ENCODE measurements at places on chromosomes 4 and X.

GRCh38 chr4:62717154-62717553, 1517.0 kb downstream of the ADGRL3 start:
- DNase-seq: no peak

DNA sequence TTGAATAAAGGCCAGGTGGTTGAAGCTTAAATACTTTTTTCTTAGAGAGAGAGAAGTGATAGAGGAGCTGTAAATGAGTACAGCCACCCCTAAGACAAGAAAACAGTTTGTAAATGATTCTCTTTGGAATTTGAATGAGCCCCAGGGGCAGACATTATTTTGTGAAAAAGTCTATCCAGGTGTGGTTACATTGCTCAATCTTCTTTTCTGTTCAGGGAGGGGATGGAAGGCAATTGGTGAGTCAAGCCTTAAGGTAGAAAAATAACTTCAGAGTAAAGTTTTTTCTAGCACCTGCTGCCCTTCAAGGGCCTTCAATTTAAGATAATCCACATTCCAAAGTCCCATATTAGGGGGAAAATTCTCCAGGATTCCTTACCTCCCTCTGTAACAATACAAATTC, 646.7 kb downstream of the PDHA2 start:
- no peak for DNase-seq

- no peak for DNase-seq
Observed at GRCh38 chrX:52821079-52821760, 10.1 kb downstream of the XAGE5 start.

- DNase-seq: no peak
Observed at GRCh38 chr4:3227878-3228675, 20.9 kb upstream of the MSANTD1 start.

- DNase-seq: no peak
Observed at GRCh38 chr4:76354517-76355473, 48.3 kb downstream of the STBD1 start.

DNA sequence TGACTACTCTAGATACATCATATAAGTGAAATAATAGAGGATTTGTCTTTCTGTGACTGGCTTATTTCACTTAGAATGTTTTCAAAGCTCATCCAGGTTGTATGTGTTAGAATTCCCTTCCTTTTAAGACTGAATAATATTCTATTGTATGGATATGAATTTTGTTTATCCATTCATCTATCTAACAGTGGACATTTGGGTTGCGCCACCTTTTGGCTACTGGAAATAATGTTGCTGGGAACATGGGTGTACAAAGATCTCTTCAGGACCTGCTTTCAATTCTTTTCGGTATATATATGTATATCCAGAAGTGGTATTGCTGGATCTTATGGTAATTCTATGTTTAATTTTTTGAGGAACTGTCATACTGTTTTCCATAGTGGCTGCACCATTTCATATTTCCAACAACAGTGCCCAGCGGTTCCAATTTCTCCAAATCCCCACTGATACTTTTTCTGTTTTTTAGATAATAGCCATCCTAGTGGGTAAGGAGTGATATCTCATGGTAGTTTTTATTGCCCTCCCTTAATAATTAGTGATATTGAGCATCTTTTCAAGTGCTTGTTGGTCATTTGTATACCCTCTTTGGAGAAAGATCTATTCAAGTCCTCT, 3.4 kb upstream of the SCD5 start:
- no peak for DNase-seq

Measured in islet precursor cell (in vitro differentiated cells).